Frontal cortex (tissue), 4 donors: ENCODE measurements at places on chromosomes 11 and 22.

DNA sequence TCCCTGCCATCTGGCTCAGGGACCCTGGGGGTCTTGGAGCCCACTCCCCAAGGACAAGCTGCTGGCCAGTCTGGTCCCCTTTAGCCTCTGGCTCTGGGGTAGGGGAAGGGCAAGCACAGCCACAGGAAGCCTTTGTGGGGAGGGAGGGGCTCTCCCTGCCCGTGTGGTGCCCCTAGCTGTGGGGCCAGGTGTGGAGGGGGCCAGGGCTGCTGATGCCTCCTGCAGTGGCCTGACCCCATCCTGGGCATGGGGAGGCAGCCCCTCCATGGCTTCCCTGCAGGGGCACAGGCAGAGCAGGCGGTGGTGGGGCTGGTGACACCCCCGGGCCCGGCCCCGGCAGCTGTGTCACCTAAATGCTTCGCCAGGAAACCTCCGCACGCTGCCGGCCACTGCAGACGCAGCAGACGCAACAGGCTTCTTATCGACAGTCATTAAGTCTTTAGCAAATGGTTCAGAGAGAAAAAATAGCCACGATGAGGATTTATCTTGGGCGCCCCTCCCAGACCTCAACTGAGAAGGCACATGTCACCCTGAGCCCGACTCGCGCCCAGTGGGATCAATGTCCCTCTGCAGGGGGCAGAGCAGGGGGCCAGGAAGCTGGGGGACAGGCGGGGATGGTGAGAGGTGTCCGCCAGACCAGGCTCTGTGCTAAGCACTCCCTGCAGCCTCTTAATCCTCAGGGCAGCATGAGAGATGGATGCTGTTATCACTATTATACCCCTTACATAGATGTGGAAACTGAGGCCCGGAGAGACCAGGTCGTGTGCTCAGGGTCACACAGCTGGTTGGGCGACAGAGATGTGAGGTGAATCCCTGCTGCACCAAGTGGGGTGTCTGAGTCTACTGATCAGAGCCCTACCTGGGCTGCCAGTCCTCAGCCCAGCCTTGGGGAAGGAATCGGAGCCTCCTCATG, 33.9 kb downstream of the FLRT1 start:
- no peak for DNase-seq

GRCh38 chr22:47586038-47586437, 823.6 kb downstream of the TBC1D22A start:
- DNase-seq = no peak

GRCh38 chr11:114784216-114784615, 105.9 kb downstream of the NXPE2 start:
- no peak for DNase-seq

GRCh38 chr11:61610905-61611304, 30.0 kb upstream of the SYT7 start:
- DNase-seq = no peak

DNA sequence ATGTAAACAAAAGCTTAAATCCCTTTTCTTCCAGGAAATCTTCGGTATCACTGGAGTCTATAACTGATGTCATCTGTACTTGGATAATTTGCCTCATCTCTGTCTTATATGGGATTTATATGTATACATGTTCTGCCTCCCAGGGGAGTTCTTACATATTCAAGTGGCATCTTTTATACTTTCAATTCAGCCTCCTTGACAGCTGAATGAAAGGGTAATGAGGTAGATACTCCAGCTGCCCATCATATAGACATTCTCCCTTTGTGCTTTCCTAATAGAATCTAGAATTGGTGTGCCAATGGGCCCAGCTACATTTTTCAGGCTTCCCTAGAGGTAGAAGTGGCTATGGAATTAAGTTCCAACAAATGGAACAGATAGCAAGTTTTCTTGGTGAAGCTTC, 223.8 kb downstream of the LRRC4C start:
- DNase-seq = no peak

- no peak for DNase-seq
Observed at GRCh38 chr22:19728271-19728670, 4.9 kb downstream of the GP1BB start.
